CD4-positive, alpha-beta T cell treated with Interleukin-12 subunit alpha and Interleukin-12 subunit beta, for 1 hour (primary cell): ENCODE measurements at places on chromosomes 2 and 18.

GRCh38 chr2:62474176-62474575 is 31.8 kb downstream of the TMEM17 start:
- DNase-seq = no peak

DNA sequence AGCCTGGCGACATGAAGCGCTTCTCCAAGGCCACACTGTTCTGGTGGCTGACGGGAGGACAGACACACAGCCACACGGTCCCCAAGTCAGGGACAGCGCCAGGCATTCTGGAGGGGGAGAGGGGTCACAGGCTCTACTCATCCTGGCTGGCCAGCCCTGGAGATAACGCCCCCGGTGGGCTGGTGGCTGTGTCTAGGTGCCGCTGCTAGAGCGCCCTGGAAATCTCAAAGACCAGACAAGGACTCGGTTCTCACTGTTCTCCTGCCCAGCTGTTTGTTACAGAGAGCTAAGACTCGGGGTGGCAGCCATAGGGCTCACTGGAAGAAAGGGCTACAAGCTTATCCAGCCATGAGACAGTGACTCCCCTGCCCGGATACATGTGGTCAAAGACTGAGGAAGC is 72.0 kb downstream of the KCNF1 start:
- no peak for DNase-seq

DNA sequence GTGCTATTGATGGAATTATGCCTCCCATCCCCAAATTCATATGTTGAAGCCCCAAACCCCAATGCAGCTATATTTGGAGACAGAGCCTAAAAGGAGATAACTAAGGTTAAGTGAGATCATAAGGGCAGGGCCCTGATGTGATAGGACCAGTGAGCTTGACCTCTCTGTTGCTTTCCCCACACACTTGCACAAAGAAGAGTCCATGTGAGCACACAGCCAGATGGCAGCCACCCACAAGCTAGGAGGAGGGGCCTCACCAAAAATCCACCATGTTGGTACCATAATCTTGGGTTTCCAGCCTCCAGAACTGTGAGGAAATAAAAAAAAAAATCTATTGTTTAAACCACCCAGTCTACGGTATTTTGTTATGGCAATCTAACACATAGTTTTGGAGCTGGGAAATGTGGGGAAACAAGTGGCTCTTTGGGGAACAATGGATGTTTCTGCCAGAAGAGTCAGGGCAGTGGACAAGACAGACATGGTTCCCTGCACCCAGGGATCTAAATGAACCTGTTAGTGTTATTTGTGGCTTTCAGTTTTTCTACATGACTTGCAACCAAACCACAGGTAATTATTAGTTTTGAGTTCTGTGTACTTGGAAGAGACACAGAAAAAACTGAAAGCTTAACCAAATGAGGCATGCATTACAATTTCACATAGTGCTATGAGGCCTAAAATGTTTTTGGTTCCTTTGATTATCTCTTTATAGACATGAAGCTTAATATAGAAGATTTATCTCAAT is 259.1 kb downstream of the LTBP1 start:
- no peak for DNase-seq

DNA sequence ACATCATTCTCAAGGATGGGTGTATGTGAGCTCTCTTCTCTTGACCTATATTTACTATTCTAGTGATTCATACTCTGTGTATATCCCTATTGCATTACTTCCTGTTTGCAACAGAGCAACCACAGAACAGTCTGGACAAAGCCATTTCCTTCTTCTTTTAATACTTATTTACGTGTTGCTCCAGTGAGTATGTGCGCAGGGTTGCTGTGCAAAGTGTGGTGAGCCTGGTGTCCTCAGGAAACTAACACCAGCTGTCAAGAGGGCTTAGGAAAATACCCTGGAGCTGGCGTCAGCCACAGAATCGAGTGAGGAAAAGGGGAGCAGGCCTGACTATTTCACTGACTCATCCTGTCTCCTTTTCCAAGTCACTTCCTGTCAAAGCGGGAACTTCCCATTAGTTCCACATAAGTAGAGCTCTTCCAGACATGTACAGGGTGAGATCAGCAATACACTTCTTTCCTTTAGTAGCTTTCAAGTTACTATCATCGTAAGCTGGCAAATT is 214.1 kb upstream of the COPS8 start:
- peak; percentile 3 for DNase-seq

GRCh38 chr18:47180765-47181164 is 4.6 kb upstream of the IER3IP1 start:
- no peak for DNase-seq

GRCh38 chr2:190722835-190723234 is 74.0 kb downstream of the NAB1 start:
- DNase-seq = no peak

- no peak for DNase-seq
Measured at GRCh38 chr2:191664823-191665677, 12.9 kb upstream of the NABP1 start.

- DNase-seq = no peak
Measured at GRCh38 chr18:10231220-10231619, 223.2 kb upstream of the APCDD1 start.

DNA sequence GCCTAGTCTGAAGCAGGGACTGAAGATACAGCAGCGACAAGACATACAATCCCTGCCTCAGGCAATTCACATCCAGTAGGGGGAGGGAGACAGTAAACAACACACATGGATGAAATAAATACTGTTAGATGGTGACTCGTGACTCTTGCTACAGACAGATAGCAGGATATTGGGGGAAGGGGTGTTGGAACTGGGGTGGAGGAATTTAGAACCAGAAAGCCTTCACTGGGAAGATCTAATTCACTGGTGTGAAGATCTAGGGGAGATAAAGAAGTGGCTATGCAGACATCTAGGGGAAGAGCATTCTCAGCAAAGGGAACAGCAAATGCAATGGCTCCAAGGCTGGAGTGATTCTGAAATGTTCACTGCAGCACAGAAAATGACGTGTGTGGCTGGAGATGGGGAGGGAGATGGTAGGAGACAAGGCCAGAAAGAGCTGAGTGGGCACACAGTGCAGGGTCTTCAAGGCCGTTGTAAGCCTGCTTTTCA is 52.6 kb upstream of the TMEM163 start:
- no peak for DNase-seq

DNA sequence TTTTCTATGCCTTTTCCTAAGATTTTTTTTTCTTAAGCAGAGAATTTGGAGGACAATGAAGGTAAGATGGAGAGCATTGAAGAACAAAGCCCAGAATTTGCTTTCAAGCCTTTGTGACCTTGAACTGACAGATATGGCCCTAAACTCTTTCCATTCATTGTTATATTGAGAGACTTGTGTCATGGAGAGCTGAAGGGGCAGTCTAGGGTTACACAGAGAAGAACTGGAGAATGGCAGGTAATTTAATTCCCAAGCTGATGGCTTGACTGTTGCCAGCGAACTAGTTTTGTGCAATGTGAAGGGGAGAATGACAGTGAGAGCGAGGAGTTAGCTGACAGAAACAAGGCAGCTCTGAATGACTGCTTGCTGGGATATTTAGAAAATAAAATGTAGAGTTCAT is 1344.2 kb downstream of the LRP1B start:
- DNase-seq = no peak

DNA sequence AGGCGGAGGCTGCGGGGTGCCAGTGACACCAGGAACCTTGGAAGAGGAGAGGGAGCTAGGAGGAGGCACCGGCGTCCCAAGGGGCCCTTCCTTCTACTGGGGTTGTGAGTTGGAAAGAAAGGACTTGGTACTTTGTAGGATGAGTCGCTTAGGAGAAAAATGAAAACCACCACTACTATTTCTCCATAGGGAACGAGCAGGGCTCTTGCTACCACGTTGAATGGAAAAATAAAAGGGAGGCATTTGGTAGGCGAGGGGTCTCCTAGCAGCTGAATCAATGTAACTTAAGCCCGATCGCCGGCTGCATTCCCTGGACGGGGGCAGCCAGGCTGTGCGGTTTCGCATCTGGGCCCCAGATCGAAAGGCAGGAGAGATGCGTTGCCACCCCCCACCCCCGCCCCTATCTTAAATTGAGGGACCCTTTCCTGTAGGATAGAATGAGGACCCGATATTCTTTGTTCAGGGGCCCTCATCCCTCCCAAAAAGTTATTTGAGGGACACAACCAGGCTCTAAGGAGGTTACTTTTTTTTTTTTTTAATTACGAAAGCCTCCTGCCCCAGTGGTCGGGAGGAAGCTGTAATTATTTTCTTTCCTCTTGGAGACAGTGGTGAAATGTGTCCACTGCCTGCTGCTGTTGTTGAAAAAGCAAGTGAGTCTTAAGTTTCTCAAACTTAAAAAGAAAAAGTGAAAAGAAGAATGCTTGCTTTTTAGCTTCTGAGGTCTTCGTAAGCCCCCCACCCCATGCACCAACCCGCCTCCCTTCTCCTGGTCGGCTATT is 1.3 kb downstream of the IGFBP2 start:
- DNase-seq = no peak

DNA sequence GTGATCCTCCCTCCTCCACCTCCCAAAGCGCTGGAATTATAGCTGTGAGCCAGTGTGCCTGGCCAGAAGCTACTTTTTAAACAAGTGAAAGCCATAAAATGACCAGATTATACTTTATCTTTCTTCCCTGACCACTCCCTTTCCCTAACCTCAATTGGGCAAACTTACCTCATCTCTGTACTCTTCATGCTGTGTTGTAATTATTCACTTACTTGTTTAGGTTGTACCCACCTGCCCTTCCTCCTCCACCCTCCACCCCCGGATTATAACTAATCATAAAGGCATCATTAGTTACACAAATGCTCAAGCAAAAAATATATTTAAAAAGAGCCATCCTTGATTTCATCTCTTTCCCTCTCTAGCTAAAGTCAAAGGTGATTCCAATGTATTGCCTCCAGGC is 279.9 kb downstream of the SETBP1 start:
- DNase-seq = no peak

GRCh38 chr2:24635181-24635580 is 144.1 kb downstream of the NCOA1 start:
- DNase-seq = no peak

DNA sequence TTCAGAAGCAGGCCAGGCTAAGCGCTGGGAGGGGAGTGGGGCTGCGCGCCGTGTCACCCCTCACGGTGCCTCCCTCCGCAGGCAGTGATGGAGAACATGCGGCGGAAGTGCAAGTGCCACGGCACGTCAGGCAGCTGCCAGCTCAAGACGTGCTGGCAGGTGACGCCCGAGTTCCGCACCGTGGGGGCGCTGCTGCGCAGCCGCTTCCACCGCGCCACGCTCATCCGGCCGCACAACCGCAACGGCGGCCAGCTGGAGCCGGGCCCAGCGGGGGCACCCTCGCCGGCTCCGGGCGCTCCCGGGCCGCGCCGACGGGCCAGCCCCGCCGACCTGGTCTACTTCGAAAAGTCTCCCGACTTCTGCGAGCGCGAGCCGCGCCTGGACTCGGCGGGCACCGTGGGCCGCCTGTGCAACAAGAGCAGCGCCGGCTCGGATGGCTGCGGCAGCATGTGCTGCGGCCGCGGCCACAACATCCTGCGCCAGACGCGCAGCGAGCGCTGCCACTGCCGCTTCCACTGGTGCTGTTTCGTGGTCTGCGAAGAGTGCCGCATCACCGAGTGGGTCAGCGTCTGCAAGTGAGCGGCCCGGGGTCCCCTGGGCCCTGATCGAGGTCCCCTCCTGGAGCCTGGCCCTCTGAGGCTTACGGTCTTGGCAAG is 12.2 kb downstream of the WNT10A start:
- peak; percentile 90 for DNase-seq

- DNase-seq = no peak
Measured at GRCh38 chr18:56112013-56112749, 524.2 kb upstream of the TCF4 start.

- DNase-seq = peak; percentile 65
Measured at GRCh38 chr2:68715353-68716041, 19.1 kb upstream of the ARHGAP25 start.

- DNase-seq = no peak
Measured at GRCh38 chr18:23547306-23547705, 39.0 kb downstream of the NPC1 start.

- DNase-seq = no peak
Measured at GRCh38 chr2:43054367-43054766, 172.0 kb downstream of the ZFP36L2 start.

DNA sequence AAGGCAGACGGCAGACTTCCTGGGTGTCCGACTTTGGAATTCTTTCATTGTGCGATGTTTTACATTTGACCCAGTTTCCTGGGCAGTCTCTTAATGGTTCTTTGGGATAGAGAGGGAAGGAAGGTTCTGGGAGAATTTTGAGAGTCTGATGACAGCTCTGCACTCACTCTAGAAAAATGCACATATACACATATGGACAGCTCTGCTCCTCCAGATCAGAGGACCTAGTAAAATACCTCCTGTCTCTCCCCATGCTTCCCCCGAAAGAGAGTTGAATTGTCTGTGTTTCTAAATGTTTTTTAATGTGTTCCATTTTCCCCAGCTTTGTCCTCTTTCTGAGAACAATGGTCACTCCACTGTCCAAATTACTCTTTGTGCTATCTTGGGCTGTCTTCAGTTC is 102.0 kb upstream of the CXCR4 start:
- DNase-seq = no peak

DNA sequence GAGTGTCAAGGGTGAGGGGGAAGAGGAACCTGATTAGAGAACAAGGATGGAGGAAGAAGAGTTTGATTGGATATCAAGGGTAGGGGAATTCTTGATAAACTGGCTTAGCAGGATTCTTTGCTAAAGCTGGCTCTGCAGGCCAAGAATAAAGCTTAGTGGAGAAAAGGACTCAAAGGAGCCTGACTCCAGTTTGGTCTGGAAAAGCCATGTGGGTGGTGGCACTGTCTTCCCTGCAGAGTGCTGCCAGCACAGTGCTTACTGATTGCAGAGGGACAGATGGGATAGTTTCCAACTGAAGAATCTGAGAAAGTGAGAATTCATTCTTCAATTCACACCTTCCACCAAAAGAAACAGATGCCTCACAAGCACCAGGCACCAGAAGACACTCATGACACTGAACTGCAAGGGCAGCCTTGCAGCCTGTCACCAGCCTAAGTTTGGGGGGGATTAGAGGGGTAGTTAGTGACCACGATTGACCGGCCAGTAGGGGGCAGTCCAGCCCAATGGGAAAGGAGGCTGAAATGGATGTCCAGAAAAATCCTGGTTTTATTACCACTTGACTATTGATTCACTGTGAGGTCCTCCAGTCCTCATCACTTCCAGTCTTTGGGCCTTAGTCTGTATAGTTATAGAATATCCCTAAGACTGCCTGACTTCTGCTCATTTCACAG is 334.5 kb downstream of the SMAD2 start:
- DNase-seq = no peak
